COLO829 (cell line): ENCODE measurements at places on chromosomes 5 and 9.

- no peak for DNase-seq
These were observed 32.0 kb downstream of the NKD2 start for GRCh38 chr5:1040571-1040970.

DNA sequence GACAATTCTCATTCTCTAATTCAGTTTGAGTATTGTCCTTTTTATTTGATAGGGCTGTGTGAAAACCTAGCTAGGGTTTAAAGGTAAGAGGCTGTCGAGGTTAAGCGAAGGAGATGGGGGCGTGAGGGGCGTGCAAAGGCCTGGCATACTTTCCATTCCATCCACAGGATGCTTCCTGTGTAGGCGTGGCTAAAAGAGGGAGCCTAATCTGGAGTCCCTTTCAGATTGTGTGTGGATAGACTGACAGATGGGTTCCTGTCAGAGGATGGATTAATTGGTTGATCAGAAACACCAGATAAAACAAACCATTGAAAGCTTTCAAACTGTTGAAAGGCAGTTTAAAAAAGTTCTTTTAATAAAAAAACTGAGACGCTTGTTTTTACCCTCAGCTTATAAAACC, 1.1 kb upstream of the ELL2 start:
- no peak for DNase-seq

DNA sequence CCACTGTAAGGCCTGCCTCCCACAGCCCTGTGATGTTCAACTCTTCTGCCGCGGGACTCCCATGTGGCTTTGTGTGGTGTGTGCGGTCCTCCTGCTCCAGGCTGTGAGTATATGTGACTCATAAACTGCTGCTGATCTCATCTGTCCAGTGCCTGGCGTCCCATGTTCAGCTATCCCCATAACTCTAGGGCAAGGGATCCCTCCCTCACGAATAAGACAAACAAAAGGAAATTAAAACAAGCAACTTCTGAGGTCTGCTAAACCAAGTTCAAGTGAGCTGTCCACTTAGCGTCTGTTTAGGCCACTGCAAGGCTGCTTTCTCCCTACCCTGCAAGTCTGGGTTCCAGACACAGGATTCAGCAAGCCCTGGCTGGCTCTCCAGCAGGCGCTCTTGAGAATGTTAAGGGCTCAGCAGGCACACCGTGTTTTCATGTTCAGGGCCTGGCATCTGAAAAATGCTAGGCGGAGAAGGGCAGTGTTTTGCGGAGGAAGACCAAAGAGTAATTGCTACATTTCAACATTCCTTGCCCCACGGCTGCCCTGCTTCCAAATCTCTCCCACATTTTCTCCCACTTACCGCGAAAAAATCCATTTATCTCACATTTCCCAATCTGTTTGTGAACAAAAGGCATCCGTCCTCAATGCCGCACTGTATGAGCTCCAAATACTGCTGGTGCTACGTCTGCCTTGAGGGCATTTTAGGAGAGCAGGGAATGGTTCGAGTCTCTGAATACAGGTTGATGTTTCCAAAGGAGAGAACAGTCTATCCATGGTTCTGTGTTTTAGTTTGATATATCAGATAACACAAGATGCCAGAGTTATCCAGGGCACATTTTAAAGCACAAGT, 280.2 kb downstream of the SEMA5A start:
- peak; percentile 42 for DNase-seq

- no peak for DNase-seq
These were observed 14.4 kb downstream of the BRD3 start for GRCh38 chr9:134053401-134053871.

GRCh38 chr5:172570594-172571334, 70.3 kb upstream of the NEURL1B start:
- DNase-seq, result no peak

GRCh38 chr5:64632251-64632650, 58.1 kb upstream of the SHISAL2B start:
- DNase-seq, result no peak

GRCh38 chr5:53487436-53487835, 7.0 kb downstream of the FST start:
- no peak for DNase-seq

DNA sequence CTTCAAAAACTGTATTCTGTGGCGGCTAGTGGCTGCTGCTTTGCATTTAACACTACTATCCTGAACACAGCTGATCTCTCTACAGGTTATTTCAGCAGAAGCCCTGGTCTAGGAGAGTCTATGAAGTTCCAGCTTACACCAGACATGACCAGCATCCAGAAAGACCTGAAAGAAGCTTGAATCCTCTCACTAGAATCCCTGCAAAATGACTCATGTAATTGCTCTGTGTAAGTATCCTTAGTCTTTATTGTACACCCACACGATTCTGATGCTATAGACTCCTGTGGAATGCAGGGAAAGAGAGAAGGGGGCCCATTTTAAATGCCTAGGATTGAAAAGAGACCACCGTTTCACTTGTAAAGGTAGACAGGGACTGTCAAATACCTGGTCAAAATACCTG, 859 bp upstream of the GRIA1 start:
- DNase-seq, result peak; percentile 9
